ENCODE measurements at places on chromosomes 12 and 14. TPM values are rescaled to one million over a fixed set of nuclear protein-coding genes. Genes with fewer than 3 reads are reported as not detected.

GRCh38 chr12:132281038-132281437, 48.4 kb downstream of the GALNT9 start:
- no peak for DNase-seq
- H3K4me1 ChIP-seq = no peaks in the 10 kb centered on the region
- H3K36me3 ChIP-seq = no peaks in the 10 kb centered on the region
- H3K27me3 ChIP-seq = peaks cover 16% of the 10 kb centered on the region
- no peak overlapping the region for H3K4me3 ChIP-seq

Gene PTPN21
- total RNA-seq = not detected

Gene KCNK10
- not detected for total RNA-seq

GRCh38 chr12:89920866-89921265, 212.2 kb upstream of the ATP2B1 start:
- no peaks in the 10 kb centered on the region for H3K4me1 ChIP-seq
- DNase-seq = no peak
- no peaks in the 10 kb centered on the region for H3K36me3 ChIP-seq
- H3K27ac ChIP-seq = no peak overlapping the region
- H3K27me3 ChIP-seq = no peaks in the 10 kb centered on the region

DNA sequence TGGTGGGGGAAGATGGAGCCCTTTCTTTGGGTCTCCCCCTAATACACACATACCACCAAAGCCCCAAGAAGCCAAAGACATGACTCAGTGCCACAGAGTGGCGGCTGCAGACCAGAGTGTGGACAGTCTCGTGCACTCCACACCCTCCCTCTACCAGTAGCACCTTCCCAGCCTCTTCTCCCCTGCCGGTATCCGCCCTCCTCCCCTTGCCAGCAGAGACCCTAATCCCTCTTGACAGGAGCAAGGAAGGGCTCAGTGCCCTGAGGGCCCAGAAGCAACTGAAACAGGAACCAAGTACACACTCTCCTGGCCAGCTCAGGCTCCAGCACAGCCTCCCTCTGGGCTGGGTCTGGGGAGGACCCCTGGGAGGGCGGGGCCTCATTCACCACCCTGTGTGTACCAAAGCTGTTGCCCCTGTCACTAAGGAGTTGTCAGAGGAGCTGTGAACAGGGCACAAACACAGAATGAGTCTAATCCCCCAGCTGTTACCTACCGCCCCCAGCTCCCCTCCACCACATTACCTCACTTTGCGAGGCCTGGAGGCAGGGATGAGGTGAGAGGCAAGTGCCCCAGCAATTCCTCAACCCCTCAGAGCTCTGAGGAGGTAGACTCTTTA, 8.2 kb downstream of the SPRYD3 start:
- H3K27me3 ChIP-seq = no peaks in the 10 kb centered on the region
- no peak for DNase-seq
- H3K36me3 ChIP-seq = peaks cover 12% of the 10 kb centered on the region
- no peak overlapping the region for H3K4me3 ChIP-seq

- peaks cover 23% of the 10 kb centered on the region for H3K27me3 ChIP-seq
- no peaks in the 10 kb centered on the region for H3K36me3 ChIP-seq
- H3K27ac ChIP-seq = no peak overlapping the region
- no peak for DNase-seq
- H3K4me1 ChIP-seq = no peaks in the 10 kb centered on the region
Observed at GRCh38 chr14:66238969-66239368, 247.2 kb upstream of the CCDC196 start.

DNA sequence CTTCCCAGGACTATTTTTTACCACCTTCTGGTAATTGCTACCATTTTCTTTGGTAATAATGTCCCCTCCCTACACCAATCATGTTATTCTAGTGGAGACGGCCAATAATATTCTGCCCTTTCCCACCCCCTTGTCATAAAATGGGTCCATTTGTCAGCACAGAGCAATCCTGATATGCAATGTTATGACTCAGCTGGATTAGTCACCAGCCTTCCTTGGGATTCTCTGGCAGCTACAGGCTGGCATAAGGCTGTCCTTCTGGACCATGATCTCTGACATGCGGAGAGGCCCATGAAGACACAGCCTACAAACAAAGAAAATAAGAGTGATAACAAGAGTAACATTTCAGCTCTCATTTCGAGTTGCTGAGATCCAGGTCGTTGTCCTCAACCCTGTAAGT, 222.0 kb upstream of the CPNE8 start:
- no peaks in the 10 kb centered on the region for H3K36me3 ChIP-seq
- no peaks in the 10 kb centered on the region for H3K4me1 ChIP-seq
- H3K27ac ChIP-seq = no peak overlapping the region
- no peaks in the 10 kb centered on the region for H3K27me3 ChIP-seq

DNA sequence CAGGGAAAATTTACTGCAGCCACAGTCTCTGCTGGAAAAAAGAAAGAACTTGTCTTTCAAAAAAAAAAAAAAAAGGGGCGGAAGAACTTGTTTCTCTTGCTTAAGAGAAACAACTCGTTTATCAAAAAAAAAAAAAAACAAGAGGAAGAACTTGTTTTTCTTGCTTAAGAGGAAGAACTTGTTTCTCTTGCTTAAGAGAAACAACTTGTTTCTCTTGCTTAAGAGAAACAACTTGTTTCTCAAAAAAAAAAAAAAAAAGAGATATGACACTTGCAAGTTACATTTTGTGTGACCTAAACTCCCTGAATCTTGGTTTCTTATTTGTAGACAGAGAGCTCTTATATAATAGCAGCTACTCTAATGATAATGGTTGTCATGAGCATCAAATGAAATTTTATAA, 44.7 kb upstream of the USP15 start:
- H3K36me3 ChIP-seq = no peaks in the 10 kb centered on the region
- peaks cover 11% of the 10 kb centered on the region for H3K27me3 ChIP-seq
- DNase-seq = no peak
- no peak overlapping the region for H3K4me3 ChIP-seq

GRCh38 chr12:29804019-29804418, 20.3 kb upstream of the TMTC1 start:
- H3K27ac ChIP-seq = no peak overlapping the region
- no peak for DNase-seq
- H3K4me1 ChIP-seq = no peaks in the 10 kb centered on the region
- H3K4me3 ChIP-seq = no peak overlapping the region

Measured in activated CD8-positive, alpha-beta memory T cell treated with anti-CD3 and anti-CD28 coated beads, Interleukin-2, amount 10 ng/mL, durations not matched to agents 7 days and 5 days (primary cell).